ENCODE measurements at places on chromosomes 16 and 17.

DNA sequence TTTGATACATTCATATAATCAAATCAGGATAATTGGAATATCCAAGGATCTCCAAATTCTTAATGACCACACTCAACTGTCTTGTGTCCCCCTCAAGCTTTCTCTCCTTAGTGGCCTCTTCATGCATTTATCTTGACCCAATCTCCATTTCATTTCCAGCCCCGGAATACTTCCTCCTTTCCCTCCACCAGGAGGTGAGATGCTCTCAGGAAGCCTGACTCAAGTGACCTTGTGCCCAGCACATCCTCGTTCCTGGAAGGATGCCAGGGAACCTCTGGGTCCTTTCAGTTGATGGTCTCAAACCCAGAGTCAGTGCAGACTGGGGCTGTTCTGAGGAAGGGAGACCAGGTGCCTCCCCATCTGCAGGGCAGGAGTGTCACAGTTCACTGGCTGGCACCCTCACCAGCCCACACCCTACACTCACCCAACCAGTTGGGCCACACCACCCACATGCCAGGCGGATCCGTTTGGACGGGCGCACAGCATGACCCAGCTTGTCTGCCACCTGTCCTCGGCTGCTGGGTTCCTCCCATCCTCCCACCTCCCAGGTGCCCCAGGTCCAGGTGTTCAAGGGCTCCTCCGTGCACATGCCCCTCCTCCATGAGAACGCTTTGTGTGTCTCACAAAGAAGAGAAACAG, 14.0 kb upstream of the EMP2 start:
- no peak for DNase-seq

DNA sequence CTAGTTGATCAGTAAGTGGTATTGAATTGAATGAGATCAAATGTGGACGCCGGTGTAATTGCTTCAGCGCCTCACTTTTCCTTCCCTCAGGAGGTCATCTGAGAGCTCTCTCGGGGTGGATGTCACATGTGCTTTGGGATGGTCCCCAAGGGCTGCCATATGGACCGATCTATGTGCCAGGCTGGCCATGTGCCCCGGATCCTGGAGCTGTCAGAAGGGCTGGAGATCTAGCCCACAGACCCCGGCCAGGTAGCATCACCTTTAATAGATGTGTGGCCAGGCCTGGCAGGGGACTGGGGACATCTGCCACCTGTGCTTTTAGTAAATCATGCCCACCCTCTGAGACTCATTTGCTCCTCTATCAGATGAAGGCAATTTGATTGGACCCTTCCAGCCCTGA, 95.3 kb upstream of the CRHR1 start:
- no peak for DNase-seq

DNA sequence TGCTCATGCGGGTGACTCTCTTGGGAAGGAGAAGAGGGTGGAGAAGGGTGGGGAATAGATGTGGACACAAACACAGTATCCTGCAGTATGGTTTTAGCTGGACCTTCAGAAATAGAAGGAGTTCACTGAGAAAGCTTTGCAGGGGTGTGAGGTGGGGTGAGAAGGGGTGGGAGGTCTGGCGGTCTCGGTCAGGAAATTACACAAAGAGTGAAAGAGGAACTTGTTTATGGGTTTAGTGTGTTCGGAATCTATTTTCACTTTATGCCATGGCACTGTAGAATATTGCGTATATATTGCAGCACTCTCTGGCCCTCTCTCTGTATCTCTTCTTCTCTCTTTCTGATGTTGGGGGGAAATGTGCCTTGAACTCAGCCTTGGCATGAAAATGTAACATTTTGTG, 148.2 kb upstream of the GOT2 start:
- DNase-seq: no peak

- no peak for DNase-seq
Measured at GRCh38 chr16:23784811-23785447, 30.1 kb downstream of the CHP2 start.

DNA sequence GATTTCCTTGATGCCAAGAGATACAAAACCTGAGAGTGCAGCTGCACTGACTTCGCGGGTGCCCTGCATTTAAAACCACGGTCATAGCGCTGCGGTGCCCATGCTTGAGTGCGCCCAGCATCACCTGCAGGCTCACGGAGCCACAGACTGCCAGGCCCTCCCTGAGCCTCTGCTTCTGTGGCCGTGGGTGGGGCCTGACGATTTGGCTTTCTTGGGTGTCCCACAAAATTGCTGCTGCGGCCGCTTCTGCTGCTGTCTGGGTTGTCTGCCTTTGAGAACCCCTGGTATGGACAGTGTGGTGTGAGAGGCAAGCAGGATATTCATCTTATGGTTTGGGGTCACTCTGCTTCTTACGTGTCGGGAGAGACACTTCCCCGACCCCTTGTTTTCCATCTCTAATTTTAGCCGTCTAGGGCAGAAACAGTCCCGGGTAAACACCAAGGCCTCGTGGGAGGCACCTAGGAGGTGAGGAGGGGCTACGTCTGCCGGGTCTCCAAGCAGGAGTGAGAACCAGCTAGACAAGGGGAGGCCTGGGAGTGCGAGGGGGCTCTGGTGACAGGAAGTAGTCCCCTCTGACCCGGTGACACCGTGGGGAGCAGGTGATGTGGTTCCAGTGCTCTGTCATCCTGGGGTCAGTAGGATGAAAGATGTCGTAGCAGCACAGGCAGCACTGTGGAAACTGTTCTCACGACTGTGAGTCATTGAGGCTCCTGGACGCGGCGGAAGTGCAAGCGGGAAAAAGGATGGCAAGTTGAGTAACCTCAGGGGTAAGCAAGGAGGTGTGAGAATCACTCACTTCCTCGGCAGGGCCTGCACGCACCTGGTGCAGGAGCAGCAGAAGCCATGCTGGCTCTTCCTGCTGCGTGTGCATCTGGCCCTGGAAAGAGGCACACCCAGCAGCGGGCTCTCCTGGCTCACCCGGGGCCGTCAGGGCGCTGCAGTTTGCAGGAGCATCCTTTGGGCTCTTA, 176.3 kb downstream of the RPTOR start:
- DNase-seq: no peak

GRCh38 chr17:27649929-27650328, 18.9 kb downstream of the LGALS9 start:
- no peak for DNase-seq

DNA sequence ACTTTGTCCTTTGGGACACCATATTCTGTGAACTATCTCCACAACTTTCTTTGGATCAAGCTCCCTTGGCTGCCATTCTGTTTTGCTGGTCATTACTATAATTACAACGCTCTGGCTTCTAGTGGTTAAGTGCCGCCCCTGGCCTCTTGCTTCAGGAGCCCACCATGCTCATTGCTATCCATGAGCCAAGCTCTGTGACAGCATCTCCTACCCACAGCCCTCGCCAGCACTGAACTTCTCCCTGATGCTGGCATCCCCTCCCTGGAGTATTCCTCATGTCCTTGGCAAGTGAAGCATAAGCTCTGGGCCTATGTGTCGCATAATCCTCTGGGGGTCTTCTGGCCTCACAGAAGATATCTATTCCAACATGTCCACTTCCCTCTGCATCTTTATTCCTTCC, 60.6 kb upstream of the DHX40 start:
- DNase-seq: no peak

DNA sequence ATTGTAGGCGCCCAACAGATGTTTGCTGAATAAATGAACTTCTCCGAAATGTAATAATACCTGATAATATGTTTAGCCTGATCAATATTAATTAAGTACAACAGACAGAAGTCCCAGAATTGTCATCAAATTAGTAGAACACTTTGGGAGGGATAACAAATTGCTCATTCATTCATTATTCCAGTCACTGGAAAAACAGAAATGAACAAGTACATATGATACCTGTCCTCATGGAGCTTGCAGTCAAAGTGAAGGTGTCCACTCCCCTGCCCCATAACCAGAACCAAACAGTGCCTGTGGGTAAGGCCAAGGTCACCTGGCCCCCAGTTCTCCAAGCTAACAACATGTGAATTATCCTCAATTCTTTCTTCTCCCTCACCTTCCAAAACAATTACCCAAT, 42.8 kb downstream of the MYO1D start:
- no peak for DNase-seq

DNA sequence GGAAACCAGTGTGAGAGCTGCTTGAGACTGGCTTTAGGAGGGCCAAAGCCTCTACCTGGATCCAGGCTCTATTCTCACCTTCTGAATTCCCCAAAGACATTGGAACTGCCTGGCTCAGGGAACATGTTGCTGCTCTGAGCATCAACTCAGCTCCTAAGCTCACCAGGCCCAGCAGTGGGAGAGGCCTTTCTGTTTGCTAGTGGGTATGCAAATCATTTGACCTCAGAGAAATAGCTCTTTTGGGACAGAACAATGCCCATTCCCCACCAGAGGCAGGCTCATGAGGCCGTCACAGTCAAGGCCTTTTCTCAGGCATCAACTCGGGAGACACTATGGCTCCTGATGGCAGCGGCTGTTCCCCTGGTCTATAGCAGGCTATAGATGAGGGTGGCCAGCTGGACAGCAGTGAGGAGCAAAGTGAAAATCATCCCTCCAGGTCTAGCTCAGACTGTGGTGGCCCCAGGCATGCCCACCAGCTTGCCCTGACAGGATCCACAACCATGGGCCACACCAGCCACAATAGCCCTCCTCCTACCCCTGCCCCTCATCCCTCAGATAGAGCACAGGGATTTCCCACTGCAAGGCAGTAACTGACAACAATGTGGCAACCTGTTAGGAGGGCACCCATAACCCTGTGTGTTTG, 30.4 kb upstream of the GFOD2 start:
- no peak for DNase-seq

DNA sequence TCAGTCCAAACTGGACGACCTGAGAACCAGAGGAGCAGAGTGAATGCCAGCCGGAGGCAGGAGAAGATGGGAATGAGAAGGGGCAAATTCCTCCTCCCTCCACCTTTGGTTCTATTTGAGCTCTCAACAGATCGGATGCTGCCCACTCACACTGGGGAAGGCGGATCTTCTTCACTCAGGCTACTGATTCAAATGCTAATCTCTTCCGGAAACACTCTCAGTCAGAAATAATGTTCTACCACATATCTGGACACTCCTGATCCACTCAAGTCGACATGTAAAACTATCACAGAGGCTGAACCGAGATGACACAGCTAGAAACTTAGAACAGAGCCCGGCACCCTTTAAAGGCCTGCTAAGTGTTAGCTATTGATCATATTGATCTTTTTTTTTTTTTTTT, 57.4 kb upstream of the GRIN2A start:
- no peak for DNase-seq

- no peak for DNase-seq
Measured at GRCh38 chr16:72715267-72715666, 332.7 kb downstream of the ZFHX3 start.

DNA sequence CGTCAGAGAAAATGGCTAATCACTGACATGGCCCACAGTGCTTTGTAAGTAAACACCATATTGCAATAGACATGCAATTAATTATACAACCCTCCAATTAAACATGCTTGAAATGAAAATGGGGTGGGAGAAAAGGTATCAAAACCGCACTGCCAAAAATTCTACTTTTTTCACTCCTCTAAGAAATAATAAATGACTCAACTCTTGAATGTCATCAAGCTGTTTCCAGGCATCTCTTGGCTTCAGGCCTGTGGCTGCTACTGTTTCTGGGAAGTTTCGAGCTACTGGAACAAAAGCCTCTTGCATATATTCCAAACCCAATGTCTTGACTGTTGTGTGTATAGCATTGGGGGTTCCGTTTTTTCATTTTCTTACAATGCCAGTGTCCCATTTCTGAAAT, 412.6 kb downstream of the RBFOX1 start:
- no peak for DNase-seq

DNA sequence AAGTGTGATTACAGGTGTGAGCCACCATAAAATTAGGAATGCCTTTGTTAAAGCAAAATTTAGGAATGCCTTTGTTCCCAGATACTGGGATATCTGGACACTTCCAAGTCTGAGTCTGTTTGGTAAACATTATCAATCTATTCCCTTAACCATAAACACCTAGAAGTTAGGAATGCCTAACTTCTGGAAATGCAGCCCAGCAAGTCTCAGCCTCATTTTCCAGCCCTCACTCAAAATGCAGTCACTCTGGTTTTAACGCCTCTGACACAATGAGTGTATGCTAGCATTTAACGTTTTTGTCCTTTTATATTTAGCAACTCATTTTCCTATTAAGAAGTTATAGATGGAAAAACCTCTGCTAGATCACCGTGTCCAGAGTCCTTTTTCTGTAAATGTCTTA, 34.4 kb upstream of the HAS3 start:
- no peak for DNase-seq

DNA sequence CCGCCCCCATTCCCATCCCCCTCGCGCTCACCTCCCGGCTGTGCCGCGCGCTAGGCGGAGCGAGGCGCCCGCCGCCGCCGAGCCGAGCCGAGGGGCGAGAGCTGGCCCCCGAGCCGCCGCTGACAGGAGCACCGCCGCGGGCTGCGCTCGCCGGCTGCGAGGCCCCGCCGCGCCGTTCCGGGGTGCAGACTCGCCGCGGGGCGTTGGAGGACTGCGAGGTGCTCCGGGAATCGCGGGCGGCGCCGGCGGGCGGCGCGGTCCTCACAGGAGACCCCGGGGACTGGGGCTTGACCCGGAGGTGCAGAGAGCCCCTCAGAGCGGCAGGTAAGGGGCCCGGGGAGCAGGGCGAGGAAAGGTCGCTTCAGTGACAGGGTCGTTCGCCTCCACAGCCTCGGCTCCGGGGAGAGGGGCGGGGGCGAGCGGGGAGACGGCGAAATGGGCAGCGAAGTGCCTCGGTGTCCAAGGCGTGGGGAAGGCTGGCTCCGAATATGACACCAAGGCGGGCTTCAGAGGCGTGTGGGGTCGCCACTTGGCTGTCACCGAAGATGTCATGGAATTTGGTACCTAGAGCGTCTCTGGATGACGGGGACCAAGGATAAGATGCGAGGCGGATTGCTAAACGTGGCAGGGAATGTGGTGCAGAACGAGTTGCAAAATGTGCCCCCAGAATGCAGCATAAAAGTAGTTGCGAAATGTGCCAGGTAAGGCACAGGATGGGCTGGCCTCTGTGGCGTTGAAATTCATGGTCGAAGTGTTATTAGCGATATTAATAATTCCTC, 580 bp downstream of the TANC2 start:
- DNase-seq: no peak

- DNase-seq: no peak
Measured at GRCh38 chr16:74029115-74029792, 267.4 kb upstream of the PSMD7 start.

GRCh38 chr17:73343168-73343634, 31.4 kb upstream of the CDC42EP4 start:
- no peak for DNase-seq

DNA sequence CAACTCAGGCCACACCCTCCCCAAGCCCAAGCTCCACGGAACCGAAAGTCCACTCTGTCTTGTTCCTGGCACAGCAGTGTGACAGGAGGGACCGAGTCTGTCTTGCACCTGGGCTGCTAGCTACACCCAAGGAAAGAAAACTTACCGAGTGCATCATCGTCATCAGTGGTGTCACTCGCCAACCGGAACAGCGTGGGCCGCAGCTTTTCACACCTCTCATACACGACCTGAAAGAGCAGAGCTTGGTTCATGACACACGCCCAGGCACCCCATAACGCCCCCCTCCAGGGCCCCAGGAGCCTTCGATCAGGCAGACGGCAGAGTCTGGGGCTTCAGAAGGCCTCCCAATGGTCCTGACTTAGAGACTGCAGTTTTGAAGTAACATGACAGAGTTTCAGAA, 27.5 kb downstream of the GGA2 start:
- DNase-seq: no peak
